ENCODE measurements at places on chromosomes 2 and 18. TPM values are rescaled to one million over a fixed set of nuclear protein-coding genes. Genes with fewer than 3 reads are reported as not detected.
A peak's percentile ranks its signal among the peaks of the same experiment; 100 is the strongest.

- DNase-seq: no peak
These were observed 380.9 kb upstream of the GYPC start for GRCh38 chr2:126275098-126275497.

BOD1L2 gene
- not detected for total RNA-seq

DNA sequence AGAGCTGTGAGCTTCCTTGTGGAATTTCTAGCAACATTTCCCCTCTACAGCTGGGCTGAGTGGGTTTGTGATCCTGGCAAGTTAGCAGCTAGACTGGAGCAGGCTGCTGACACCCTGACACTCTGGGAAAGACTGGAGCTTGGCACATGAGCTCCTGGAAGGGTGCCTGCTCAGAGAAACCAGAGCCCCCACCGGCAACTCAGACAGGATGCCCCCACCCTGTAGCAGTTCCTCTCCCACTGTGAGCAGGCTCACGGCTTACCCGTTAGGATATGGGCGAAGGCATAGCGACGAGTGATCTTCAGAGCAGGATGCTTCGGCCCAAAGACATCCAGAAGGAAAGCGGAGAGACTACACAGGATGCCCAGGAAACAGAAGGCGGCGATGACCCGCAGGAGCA lies 11.2 kb downstream of the TMEM127 start:
- peak; percentile 49 for DNase-seq

DNA sequence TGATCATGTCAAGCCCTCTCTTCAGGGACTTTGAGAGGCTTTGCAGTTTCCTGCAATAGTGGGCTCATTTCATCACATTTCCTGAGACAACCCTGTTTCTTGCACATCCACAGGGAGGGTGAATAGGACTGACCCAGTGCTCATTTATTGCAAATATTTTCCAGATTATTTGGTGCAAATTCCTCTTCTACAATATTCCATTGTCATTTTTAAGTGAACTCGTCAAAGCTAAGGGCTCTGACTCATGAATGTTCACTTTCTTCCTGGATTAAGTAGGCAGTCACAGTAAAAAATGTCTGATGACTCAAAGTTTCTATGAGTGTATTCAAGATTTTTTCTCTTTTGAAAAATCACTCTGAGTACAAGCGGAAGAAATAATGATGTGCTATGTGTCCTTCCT lies 225.5 kb upstream of the GALNT5 start:
- peak; percentile 71 for DNase-seq

DNA sequence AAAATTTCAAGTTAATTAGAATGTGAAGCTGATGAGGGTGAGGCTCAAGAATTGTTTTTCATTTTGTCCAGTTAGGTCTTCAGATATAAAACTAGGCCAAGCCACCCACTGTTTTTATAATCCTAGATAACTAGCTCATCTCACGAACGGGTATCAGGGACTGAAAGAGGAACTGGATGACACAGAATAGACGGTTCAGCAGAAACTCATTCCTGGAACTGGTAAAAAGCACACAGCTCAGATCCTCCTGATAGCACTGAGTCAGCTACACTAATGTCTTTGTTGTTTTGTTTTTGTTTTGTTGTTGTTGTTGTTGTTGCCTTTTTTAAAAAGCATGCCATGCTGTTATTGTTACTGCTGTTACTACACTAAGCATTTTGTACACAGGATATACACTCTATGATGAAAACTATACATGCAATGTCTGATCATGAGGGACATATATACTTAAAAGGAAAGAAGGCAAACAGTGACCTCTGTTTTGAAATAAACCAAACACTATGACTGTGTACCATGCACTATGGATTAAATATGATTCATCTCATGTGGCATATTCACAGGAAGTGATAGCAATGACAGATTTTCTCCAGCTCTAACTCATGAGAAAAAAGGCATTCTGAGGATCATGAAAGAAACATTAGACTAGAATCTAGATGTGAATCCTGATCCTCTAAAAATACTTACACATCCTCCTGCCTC lies 437.6 kb downstream of the NCKAP5 start:
- DNase-seq: no peak

SS18 gene
- total RNA-seq: 43.2 TPM

DNA sequence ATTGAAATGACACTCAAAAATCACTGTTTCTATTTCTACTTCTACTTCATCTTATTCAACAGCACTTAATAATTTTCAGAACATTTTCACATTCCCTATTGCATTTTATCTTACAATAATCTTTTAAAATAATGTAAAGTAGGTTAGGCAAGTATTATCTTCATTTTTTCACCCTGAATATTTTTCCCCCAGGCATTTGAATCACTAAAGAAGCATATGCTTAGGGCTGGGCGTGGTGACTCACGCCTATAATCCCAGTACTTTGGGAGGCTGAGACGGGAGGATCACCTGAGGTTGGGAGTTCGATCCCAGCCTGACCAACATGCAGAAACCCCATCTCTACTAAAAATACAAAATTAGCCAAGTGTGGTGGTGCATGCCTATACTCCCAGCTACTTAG lies 6.7 kb downstream of the WDCP start:
- no peak for DNase-seq

GRCh38 chr2:42901076-42901640 lies 108.8 kb upstream of the HAAO start:
- no peak for DNase-seq

DNA sequence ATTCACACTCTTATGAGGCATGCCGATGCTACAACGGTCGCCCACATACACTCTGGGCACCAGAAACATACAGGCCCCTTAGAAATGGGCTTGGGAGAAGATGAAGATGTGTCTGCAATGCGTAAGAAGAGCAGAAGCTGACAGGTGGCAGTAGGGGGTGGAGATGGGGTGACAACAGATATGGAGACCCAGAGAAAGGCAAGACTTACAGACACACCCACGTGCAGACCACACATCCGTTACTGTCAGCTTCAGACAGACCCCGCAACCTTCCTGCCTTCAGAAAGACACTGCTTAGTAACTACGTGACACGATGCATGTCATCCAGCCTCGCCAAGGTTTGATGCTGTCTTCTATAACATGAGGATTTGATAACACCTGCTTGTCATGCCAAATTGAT lies 89.5 kb downstream of the ZFP36L2 start:
- DNase-seq: no peak
